CD4-positive, alpha-beta T cell treated with Interleukin-10 for 1 hour (primary cell): ENCODE measurements at places on chromosomes 3 and 15.
A peak's percentile ranks its signal among the peaks of the same experiment; 100 is the strongest.

DNA sequence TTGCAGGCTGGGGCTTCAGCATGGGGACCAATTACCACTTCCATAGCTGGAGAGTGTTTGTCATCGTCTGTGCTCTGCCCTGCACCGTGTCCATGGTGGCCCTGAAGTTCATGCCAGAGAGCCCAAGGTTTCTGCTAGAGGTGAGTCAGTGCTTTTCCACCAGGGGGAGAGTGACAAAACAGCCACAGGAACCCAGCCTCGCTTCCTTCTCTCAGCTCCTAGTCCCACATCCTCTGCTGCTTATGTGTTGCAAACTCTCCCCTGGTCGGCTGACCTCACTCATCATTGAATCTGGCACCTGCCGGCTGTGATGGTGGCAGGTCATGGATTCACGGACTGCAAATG lies 158.3 kb downstream of the SV2B start:
- no peak for DNase-seq

DNA sequence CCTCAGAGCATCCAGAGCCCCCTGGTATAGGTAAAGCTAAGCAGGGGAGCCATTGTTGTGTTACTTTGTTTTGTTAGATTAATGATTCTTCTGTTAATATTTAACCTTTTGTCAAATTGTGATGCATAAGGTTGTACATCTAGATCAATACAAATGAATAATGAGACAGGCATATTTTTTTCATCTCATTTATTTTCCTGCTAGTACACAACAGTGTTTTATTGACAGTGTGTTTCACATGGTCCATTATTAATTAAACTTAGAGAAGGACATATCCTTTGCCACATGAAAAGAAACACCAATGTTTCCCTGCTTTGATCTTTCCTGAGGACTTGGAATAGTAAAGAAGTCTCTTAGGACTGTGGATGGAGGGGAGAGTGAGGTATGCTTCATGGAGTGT lies 543.6 kb upstream of the CFAP20DC start:
- no peak for DNase-seq

DNA sequence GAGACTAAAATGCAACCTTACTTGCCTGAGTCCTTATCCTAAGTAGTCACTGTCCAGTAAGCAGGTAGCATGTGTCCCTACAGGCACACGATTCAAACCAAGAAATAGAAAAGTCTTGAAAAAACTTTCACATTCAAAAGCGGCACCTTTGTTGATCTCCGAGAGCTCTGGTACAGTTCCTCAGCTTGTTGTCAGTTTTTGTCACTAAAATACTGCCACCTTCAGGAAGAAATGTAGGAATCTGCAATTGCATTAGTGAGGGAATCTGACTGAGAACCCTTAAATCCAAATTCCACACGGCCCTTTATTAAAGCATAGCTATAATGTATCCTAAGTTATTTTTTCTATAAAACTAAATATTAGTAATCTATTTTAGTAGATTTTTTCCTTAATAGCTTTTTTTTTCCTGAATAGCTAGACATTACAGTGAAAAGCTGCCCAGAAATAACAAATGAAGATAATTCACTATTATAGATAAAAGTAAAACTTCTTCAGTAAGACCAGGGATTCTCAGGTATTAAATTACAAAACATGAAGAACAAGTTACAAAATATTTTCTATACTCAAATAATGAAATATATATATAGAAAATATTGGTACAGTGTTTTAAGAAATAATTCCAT lies 44.0 kb downstream of the CCDC54 start:
- DNase-seq = peak; percentile 60

DNA sequence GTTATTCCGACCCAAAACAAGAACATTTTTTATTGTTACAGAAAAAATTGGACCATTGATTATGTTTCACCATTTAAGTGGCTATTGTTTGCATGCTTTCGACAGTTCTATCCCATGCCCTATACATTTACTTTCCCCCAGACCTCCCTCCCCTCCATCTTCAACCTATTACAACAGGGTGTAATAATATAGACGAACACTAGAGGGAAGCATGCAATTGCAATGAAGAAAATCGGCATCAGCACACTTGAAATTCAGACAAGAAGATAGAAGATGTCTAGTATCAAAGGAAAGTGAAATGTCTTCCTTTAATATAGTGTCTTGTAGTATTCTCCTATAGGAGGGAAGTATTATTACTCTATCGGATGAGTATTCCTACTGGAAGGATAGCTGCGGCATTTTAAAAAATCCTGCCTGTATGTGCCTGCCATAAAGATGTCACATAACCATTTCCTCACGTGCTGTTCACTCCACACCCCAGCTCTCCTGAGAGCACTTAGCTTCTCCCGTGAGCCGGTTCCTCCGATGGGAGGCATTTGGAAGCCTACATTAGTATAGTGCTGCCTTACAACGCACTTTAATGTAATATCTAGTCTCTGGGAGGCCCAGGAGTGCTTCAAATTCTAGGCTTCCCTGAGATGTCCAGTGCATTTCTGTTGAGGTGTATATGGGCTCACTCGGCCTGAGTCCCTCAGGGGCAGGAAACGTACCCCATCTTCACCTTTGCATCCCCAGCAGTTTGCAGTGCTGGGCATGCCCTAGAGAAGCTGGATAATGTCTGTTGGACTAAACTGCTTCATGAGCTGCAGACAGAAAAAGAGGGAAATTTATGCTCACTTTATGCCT lies 17.8 kb upstream of the ERICH6 start:
- DNase-seq = peak; percentile 80

DNA sequence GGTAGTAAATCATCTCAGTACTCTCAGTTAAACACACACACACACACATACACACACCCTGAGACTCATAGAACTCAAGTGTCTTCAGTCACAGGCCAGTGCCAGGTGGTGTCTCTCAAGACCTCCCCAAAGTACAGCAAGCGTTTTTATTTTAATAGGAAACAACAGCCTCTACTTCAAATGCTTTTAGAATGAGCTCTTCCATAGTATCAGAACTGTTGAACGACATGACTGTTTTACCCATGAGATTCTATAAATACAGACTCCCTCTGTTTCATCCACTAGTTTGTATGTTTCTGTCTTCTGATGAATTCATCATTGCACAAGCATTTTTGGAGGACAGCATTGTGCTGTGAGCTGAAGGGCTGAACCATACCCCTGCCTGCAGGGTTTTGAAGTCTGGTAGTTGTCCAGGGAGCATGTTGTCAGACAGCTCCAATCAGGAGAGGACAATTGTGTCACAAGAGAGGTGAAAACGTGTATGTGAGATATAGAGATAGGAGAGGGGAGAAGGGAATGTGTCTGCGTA lies 201.0 kb upstream of the BCL6 start:
- no peak for DNase-seq

- DNase-seq = peak; percentile 88
These were observed at the start of gene MPI for GRCh38 chr15:74889883-74890664. TSS of gene MPI (plus strand) at chr15:74890042. CDS start at chr15:74890074, 32 bp downstream.
